ENCODE measurements at places on chromosomes 12 and 14.

GRCh38 chr14:55059333-55059732 is 7.9 kb downstream of the MAPK1IP1L start:
- no peak for DNase-seq

- DNase-seq, result no peak
These were observed 11.2 kb upstream of the MAP1LC3B2 start for GRCh38 chr12:116547955-116548501.

DNA sequence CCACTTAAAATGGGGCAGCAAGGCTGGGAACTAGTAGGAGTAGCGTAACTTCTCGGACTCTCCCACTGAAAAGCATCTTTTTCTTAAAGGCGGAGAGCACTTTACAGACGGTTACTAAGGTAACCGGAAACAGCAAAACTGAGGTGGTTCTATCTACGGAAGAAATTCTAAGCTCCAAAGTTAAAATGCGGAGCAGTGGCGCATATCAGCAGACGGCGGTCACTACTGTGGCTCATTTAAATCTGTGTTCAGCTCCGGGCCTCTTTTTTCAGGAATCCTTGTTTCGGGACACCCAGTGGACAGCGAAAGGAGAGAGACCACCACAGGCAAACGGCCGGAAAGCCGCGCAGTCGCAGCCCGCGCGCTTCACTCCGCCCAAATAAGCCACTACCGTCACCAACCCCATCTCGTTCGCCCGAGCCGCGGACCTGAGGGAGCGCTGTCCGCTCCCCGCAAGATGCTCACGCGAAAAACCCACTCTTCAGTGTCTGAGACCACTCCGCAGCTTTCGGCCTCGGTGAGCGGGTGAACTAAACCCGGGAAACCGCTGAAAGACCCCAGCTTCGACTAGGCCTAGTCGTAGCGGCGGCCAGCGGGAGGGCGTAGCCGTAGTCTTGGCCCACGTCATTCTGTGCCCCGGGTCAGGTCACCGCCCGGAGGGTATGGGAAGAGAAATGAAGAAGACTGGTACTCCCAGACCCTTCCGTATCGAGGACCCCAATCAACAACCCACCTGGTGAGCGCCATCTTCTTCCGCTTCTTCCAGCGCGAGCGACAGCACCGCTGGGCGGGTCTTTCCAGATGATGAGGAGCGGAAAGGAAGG is at the start of gene SNW1:
TSS of gene SNW1 (minus strand) at position 776 of the 824 bp plus-strand sequence. CDS start at position 747, 29 bp downstream.
- peak; percentile 84 for DNase-seq

DNA sequence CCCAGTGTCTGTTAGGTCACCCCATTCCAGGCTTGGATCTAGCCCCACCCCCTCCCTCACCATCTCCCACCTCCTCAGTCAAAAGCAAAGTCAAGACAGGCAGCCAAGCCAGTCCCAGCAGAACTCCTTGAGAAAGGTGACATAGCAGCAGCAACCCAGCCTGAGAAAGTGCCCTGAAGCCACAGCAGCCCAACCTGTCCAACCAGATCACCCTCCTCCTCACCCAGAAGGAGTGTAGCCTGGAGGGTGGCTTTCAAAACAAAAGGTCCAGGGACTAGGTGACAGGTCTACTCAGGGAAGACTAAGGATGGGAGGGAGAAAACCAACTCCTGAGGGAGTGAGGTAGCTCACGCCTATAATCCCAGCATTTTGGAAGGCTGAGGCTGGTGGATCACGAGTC is 5.2 kb downstream of the RAB15 start:
- DNase-seq, result no peak

DNA sequence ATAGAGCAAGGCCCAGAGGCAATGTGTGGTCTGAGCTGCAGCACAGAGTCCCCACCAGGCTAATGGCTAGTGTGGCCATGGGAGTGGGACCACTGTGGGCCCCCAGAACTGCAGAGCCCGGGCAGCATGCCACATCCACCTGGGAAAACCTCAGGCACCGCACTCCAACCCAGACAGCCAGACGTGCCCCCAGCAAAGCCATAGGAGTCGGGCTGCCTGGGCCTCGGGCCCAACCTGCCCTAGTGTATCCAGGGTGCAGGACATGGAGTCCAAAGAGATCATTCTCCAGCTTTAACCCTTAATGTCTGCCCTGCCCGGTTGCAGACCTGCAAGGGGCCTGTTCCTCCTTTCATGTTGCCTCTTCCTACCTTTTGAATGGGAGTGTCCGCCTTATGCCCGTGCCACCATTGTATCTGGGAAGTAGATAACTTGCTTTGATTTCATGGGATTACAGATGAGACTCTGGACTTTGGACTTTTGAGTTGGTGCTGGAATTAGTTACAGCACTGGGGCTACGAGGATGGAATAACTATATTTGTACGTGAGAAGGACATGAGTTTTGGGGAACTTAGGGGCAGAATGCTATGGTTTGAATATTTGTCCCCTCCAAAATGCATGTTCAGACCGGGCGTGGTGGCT is 29.1 kb upstream of the DEGS2 start:
- no peak for DNase-seq

GRCh38 chr14:51449681-51450080 is 202.0 kb upstream of the FRMD6 start:
- DNase-seq, result no peak

- DNase-seq, result no peak
These were observed 475.4 kb downstream of the NPAS3 start for GRCh38 chr14:33414041-33414440.
